ENCODE measurements at places on chromosomes 16 and 17.

- DNase-seq: no peak
Measured at GRCh38 chr17:57968456-57968855, 13.2 kb upstream of the CUEDC1 start.

DNA sequence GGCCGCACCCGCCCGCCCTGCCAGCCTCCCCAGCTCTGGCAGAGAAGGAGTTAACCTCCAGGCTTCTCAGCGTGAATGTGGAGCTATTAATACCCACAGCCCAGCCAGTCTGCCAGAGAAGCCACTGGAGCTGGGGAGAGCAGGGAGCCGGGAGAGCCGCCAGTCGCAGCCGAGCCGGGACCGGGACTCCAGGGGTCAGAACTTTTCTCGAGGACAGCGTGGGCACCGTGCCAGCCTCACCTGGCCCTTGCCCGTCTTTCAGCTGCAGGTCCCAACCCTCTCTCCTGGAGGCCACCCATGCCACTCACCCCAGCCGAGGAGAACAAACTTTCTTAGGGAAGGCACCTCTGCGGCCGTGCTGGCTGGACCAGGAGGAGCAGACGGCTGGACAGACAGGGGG lies 33.8 kb upstream of the SBK1 start:
- DNase-seq: no peak

- no peak for DNase-seq
Measured at GRCh38 chr16:70634861-70635260, 11.5 kb upstream of the IL34 start.

DNA sequence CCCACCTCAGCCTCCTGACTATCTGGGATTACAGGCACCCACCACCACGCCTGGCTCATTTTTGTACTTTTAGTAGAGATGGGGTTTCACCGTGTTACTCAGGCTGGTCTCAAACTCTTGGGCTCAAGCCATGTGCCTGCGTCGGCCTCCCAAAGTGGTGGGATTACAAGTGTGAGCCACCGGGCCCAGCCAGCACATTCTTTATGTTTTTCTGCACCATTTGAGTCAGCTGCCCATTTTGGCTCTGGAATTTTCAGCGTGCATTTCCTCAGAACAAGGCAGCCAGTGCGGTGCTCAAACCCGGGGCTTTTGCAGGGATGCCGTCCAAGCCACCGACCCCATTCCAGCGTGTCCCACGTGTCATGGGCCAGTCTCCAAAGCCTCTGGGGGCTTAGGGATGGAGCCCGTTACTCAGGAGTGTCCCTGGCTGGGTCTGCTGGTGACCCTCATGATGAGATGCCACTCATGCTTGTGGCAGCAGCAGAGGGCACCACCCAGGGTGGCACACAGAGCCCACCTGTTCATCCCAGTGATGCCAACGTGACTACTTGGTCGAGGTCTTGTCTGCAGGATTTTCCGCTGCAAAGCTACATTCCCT lies 3.7 kb upstream of the RAB40C start:
- no peak for DNase-seq

DNA sequence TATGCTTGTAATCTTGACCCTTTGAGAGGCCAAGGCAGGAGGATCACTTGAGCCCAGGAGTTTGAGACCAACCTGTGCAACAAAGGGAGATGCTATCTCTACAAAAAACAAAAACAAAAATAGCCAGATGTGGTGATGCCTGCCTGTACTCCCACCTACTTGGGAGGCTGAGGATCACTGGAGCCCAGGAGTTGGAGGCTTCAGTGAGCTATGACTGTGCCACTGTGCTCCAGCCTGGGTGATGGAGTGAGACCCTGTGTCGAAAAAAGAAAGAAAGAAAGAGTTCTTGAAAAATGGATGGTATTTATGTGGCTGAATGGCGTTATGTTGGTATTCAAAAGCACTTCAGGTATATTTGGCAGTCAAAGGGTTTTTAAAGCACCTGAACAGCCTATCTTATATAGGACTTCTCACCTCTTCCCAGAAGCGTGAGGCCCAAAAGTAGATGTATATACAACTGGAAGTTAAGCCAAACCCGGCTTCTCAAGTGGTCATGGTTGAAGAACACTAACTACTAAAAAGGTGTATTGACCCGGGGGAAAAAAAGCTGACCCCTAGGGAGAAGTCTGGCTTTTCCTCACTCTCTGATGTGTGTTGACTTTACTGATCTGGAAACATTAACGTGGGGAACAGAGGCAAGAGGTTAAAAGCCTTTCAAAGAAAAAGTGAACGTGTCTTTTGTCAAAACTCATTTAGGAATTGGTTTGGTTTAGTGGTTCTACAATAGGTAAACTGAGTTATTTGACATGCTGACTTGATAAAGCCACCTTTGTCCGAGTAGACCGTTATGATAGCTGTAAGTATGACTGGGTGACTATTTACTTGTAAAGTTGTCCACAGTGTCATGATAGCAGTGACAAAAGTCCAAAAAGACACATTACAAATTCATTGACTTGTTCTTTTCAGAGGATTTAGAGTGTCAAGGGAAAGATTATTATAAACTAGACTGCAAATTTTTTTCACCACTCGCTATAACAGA lies 183.4 kb downstream of the IRX3 start:
- no peak for DNase-seq
